ENCODE measurements at places on chromosomes 12 and 14.
A peak's percentile ranks its signal among the peaks of the same experiment; 100 is the strongest.

DNA sequence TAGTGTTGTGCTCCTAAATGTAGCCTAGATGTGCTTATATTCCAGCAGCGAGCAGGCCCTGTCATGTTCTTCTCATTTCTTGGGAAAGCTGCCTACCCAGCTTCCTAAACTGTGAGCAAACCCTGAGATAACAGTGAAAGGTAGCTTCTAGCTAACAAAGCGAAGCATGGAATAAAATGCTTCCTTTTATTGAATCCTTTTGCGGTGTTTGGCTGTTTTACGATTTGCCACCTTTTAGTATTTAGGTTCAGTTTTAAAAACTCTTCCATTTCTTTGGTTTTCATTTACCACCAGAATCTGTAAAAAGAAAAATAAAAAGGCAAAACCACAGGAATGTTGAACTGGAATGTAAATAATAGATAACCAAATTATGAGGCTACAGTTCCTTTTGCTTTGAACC, 5.0 kb upstream of the PKP2 start:
- DNase-seq, result peak; percentile 59

GRCh38 chr14:48456051-48456450, 780.6 kb upstream of the MDGA2 start:
- no peak for DNase-seq

- DNase-seq, result no peak
These were observed 4.2 kb downstream of the PPM1H start for GRCh38 chr12:62930546-62931425.

DNA sequence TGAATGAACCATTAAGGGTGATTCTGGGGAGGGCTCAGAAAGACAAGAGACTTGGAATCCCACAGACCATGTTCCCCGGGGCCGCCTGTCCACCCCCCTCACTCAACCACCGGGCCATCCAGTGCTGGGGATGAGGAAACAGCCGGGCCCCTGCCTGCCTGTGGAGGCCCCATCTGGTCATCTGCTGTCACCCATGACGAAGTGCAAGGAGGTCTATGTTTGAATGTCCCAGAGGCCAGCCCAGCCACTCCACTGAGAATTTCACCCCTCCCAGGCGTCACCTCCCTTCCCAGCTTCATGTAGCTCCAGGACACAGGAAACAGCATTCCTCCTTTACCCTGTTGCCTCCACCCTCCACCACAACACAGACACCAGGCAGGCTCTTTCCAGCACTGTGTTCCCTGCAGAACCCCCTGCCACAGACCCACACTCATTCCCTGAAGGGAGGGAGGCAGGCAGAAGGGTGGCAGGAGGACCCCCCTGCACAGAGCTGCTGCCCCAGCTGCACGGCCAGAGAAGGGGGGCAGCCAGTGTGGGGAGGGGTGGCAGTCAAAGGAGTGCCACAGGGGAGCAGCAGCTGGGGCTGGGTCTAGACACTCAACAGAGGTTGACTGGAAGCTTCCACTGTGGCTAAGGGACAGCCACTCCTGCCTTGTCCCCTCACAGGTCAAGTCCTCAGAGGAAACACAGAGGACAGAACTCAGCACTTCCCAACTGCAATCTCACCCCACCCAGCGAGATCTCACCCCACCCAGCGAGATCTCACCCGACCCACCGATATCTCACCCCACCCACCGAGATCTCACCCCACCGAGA, 50.3 kb upstream of the PPP2R5C start:
- DNase-seq, result no peak

- no peak for DNase-seq
These were observed 12.7 kb upstream of the BDKRB2 start for GRCh38 chr14:96191841-96192462.
